ENCODE measurements at places on chromosomes 4 and X. TPM values are rescaled to one million over a fixed set of nuclear protein-coding genes. Genes with fewer than 3 reads are reported as not detected.

KCND1 gene
- total RNA-seq: 5.9 TPM

SULT1E1 gene
- not detected for total RNA-seq

TBC1D25 gene
- 10.9 TPM for total RNA-seq

GPR119 gene
- total RNA-seq: not detected

TMPRSS11A gene
- not detected for total RNA-seq

EDA2R gene
- total RNA-seq: 1.7 TPM

TRO gene
- total RNA-seq: 118 TPM

WDR17 gene
- total RNA-seq: 3.5 TPM
